ENCODE measurements at places on chromosomes 1 and 21. TPM values are rescaled to one million over a fixed set of nuclear protein-coding genes. Genes with fewer than 3 reads are reported as not detected.

- no peak for DNase-seq
These were observed 14.1 kb downstream of the VAMP4 start for GRCh38 chr1:171727778-171728177.

- no peak for DNase-seq
These were observed 5.3 kb downstream of the E2F2 start for GRCh38 chr1:23525558-23526250.

GRCh38 chr1:155909894-155910293 is 1.3 kb downstream of the RIT1 start:
- no peak for DNase-seq

DNA sequence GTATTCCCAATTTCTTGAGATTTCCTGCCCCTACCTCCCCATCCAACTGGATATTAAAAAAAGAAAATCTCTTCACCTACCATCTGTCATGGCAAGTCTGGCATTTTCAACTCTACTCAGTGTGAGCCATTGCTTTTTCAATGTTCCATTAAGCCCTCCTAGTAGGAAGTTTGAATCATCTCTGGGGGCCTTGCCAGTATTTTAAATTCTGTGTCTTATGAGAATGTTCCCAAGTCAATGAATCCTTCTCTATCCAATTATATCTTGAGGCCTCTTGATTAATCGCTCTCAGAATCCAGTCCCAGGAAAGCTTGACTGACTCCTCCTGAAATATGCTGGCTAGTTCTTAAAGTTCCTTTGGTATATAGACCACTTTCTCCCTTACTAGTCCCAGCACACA is 91.5 kb downstream of the NGF start:
- no peak for DNase-seq

GRCh38 chr1:231487019-231487418 is 41.5 kb upstream of the TSNAX start:
- no peak for DNase-seq

DNA sequence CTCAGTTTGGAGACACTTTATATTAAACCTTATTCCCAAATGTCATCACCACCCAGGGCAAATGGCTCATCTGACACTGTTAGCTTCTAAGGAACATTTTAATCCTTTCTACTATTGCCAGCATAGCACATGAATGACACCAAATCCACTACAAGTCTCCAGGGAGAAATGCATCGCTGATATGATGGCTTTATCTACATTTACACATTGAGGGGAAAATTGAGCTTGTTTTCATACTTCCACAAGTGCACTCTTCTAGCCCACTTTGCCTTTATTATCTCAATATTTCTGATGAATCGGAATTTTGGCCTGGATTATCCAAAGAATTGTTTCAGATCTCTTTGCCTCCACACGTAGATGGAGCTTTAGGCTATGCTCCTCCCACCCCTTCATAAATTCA is 75.4 kb downstream of the RUNX1 start:
- no peak for DNase-seq

- no peak for DNase-seq
These were observed 172.2 kb upstream of the IRF2BP2 start for GRCh38 chr1:234782105-234782751.

Gene RHOU
- total RNA-seq: 2.3 TPM

Gene KDF1
- not detected for total RNA-seq

Gene KIF17
- 0.11 TPM for total RNA-seq

Gene CD244
- not detected for total RNA-seq

Measured in osteocyte (in vitro differentiated cells).